ENCODE measurements at places on chromosomes 2 and 18. TPM values are rescaled to one million over a fixed set of nuclear protein-coding genes. Genes with fewer than 3 reads are reported as not detected.

The YES1 gene
- 138 TPM for total RNA-seq

The MC2R gene
- not detected for total RNA-seq

The CGREF1 gene
- total RNA-seq: 1.7 TPM

The ERBB4 gene
- total RNA-seq: under 0.01 TPM

The SLC23A3 gene
- 2.0 TPM for total RNA-seq

The ANKZF1 gene
- total RNA-seq: 21.2 TPM
